ENCODE measurements at places on chromosomes 16 and 17. TPM values are rescaled to one million over a fixed set of nuclear protein-coding genes. Genes with fewer than 3 reads are reported as not detected.

DNA sequence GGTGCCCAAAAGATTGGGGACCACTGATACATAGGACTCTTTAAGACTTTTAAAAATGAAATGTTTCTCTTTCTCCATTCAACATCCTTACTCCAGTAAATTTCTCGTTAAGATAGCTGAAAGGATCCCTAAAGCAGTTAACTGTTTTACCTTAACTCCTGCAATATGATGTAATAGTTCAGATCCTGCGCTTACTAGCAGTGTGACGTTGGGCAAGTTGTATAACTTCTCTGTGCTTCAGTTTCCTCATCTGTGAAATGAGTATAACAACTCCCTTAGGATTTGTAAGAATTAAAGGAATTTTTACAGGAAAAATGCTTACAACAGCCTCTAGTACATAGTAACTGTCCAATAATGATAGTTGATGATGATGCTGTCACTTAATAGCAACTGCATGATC lies 158.9 kb downstream of the TANC2 start:
- H3K27me3 ChIP-seq = no peaks in the 10 kb centered on the region
- H3K4me1 ChIP-seq = peaks cover 15% of the 10 kb centered on the region
- no peaks in the 10 kb centered on the region for H3K36me3 ChIP-seq
- H3K4me3 ChIP-seq = no peak overlapping the region
- no peak overlapping the region for H3K27ac ChIP-seq

- H3K27me3 ChIP-seq = no peaks in the 10 kb centered on the region
- H3K4me1 ChIP-seq = peaks cover 62% of the 10 kb centered on the region
- peak; percentile 88 for DNase-seq
- H3K27ac ChIP-seq = peak overlapping the region; percentile 96
These were observed 68.8 kb downstream of the ABR start for GRCh38 chr17:1110862-1111598.

- H3K27me3 ChIP-seq = no peaks in the 10 kb centered on the region
- no peak overlapping the region for H3K4me3 ChIP-seq
- no peaks in the 10 kb centered on the region for H3K36me3 ChIP-seq
- peaks cover 10% of the 10 kb centered on the region for H3K4me1 ChIP-seq
These were observed 42.7 kb upstream of the SMPD3 start for GRCh38 chr16:68490829-68491575.

DNA sequence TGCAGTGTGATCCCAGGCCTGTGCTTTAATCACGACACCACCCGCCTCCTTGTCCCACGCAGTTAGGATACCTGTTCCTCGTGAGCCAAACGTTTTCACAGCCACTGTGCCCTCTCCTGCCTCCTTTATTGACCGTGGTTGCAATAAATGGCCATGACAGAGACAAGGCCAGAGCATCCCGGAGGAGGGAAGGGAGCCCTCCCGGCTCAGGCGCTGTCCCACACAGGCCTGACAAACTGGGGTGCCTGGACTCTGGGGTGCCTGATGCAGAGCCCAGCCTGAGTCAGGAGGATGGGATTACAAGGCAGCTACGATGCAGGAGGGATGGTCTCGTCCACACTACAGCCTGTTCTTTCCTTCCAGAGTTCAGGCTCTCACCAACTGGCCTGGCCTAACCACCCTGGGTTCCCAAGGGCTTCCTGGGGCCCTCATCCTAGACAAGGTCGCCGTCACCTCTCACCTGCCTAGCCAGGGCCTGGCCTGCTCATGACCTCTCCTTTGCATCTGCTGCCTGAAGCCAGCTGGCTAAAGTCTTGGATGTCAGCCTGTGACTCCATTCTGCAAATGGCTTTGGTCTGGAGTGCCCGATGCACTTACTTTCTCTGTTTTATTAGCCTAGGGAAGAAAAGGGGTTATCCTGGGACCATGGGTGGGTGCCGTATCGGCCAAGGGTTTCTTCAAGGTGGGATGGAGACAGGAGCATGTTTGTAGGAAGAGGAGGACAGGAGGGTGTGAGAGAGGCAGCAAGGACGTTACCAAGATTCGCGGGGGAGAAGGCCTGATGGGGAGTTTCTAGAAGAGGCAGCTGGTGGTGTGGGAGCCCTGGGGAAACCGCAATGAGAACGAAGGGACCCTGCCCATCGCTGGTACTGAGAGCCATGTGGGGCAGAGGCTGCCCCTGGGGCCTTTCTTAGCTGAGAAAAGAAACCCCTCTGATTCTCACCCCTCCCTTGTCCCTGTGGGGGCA lies 234.3 kb upstream of the TNRC6C start:
- no peak overlapping the region for H3K27ac ChIP-seq
- H3K4me3 ChIP-seq = no peak overlapping the region
- peaks cover 9% of the 10 kb centered on the region for H3K27me3 ChIP-seq
- no peak for DNase-seq

- H3K27ac ChIP-seq = no peak overlapping the region
- H3K4me1 ChIP-seq = peaks cover 7% of the 10 kb centered on the region
- no peak overlapping the region for H3K4me3 ChIP-seq
- no peak for DNase-seq
- H3K27me3 ChIP-seq = no peaks in the 10 kb centered on the region
These were observed 76.4 kb upstream of the C17orf78 start for GRCh38 chr17:37299257-37299980.

DNA sequence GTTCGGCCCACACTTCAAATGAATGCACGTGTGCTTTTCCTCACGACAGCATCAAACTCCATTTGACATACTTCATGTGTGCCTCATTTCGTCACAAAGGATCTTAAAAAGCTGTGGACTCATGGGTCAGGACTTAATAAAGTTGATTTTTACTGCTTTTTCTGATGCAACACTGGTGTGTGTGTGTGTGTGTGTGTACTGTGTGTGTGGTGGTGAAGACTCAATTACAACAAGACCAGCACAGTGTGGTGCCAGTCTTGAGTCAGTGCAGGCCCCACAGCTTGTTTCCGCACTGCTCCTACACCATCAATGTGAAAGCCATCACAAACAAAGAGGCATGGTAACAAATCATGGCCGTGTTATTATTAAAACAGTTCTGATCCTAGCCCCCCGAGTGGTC lies 17.7 kb downstream of the CDIP1 start:
- H3K4me3 ChIP-seq = no peak overlapping the region
- H3K4me1 ChIP-seq = no peaks in the 10 kb centered on the region

GRCh38 chr16:87648236-87648635 lies 45.9 kb downstream of the JPH3 start:
- H3K36me3 ChIP-seq = no peaks in the 10 kb centered on the region
- no peak overlapping the region for H3K27ac ChIP-seq
- peaks cover 8% of the 10 kb centered on the region for H3K27me3 ChIP-seq
- peaks cover 13% of the 10 kb centered on the region for H3K4me1 ChIP-seq
- DNase-seq = no peak
- H3K4me3 ChIP-seq = no peak overlapping the region

- H3K27me3 ChIP-seq = no peaks in the 10 kb centered on the region
- H3K4me3 ChIP-seq = no peak overlapping the region
- peaks cover 35% of the 10 kb centered on the region for H3K4me1 ChIP-seq
- peaks cover 5% of the 10 kb centered on the region for H3K36me3 ChIP-seq
These were observed 10.0 kb downstream of the LDHD start for GRCh38 chr16:75106351-75107274.

DNA sequence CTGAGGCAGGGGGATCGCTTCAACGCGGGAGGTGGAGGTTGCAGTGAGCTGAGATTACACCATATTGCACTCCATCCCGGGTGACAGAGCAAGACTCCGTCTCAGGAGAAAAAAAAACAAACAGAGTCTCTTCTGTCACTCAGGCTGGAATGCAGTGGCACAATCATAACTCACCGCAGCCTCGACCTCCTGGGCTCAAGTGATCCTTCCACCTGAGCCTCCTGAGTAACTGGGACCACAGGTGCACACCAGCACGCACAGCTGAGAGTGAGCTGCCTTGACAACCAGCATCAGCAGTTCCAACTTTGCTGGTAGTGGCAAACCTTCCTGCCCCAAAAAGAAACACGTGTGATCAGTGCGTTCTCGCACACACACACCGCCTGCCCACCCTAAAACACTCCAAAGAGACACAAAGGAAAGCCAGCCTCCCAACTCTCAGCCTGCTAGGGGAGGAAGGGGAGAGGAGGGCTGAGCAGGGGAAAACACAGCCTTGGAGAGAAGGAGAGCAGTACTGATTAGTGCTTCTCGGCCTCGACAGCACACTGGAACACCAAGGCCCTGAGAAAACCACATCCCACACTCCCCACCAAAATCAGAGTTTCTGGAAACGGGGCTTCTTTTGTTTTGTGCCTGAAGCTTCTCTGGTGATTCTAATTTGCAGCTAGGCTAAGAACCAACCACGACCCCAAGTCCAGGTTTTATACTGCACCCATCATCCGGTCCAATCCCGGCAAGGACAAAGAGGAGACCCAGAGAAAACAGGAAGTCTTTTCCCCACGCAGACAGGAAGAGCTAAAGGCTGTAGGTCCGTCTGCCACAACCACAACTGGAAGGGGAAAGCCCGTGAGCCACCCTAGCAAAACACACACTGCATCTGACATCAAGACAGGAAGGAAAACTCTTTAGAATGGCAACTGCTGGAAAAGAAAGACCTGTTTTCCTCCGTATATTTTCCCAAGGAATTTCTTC lies 28.8 kb downstream of the ZCCHC14 start:
- no peaks in the 10 kb centered on the region for H3K27me3 ChIP-seq
- H3K4me1 ChIP-seq = peaks cover 26% of the 10 kb centered on the region
- H3K36me3 ChIP-seq = no peaks in the 10 kb centered on the region
- no peak for DNase-seq
- H3K4me3 ChIP-seq = no peak overlapping the region

GRCh38 chr17:27072885-27073284 lies 221.0 kb upstream of the WSB1 start:
- no peaks in the 10 kb centered on the region for H3K27me3 ChIP-seq
- DNase-seq = no peak
- H3K27ac ChIP-seq = no peak overlapping the region

DNA sequence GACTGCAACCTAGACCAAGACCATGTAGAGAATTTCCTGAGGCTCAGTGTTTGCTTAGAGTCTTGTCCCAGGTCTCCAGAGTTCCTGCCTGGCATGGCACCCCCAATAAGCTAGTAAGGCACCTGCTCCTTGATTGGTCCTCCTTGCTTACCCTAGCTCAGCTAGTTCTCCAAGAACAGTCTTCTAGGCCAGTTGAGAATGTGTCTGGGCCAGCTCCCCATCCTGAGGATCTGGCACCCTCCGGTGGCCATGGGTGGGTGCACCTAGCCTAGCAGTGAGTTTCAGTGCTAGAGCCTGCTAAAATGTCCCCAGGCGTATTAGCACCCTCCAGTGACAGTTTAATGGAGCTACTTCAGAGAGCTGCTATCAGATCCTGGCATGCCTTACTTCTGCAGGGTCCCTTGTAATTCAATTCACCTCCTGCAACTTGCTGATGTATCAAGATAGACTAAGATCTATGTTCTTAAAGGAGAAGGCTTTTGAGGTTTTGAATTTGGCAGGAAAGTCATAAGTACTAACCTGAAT lies 44.4 kb upstream of the MED13 start:
- H3K27ac ChIP-seq = no peak overlapping the region
- H3K27me3 ChIP-seq = no peaks in the 10 kb centered on the region
- no peaks in the 10 kb centered on the region for H3K36me3 ChIP-seq
- no peak overlapping the region for H3K4me3 ChIP-seq

DNA sequence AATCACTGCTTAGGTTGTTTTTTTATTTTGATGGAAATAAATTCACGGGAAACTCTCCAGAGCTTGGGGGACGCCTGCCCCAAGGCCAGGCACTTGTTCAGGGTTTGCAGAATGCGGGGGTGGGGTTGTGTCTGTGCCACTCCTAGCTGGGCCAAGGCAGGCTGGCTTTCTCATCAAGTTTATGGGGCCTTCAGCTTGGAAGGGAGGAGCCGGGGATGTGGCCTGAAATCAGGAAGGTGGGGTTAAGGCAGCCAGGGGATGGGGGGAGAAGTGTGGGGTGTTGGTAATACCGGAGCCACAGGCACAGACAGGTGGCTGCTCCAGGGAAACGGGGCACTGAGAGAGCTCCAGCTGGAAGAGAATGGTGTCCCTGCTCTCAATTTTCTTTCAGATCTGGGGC lies 1.7 kb upstream of the CHAD start:
- no peak overlapping the region for H3K27ac ChIP-seq
- no peaks in the 10 kb centered on the region for H3K27me3 ChIP-seq
- H3K4me1 ChIP-seq = peaks cover 16% of the 10 kb centered on the region
- DNase-seq = no peak

DNA sequence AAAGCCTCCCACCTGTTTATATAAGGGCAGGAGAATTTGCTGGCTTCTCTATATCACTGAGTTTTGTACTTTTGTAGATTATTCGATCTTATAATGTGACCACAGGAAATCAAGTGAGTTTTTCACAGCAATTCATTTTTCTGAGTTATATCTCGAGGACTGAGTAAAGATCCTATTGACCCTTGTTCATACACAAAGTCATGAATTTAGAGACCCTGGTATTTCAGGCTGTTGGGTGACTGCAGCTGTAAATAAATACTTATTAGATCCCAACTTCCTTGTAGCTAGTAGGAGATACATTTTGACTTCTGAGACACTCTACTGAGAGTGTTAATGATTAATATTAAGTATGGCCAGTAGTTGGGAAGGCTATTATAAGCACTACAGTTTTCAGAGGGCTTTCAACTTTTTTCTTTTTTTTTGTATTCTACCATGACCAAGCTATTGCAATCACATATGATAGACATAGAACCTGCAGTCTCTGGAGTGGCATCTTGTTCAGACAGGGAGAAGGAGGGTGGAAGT lies 3.2 kb upstream of the KRT20 start:
- peaks cover 4% of the 10 kb centered on the region for H3K4me1 ChIP-seq
- no peak overlapping the region for H3K4me3 ChIP-seq
- no peak overlapping the region for H3K27ac ChIP-seq
- H3K36me3 ChIP-seq = no peaks in the 10 kb centered on the region
- no peaks in the 10 kb centered on the region for H3K27me3 ChIP-seq

DNA sequence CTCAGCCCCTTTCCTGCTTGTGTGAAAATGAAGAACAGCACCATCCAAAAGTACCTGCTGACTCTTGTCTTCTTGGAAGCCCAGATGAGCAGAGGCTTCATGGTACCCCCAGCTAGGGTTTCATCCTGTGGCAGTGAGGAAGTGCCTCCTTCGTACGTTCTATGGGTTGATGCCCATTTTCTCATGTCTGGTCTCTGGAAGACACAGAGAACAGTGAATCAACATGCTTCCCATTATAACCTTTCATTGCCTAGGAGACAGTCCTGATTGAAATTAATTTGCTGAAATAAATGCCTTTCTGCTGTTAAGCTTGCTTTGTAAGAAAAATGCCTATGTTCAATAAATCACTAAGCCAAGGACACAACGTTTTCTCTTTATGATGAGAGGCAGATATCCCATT lies 36.5 kb downstream of the RCVRN start:
- DNase-seq = no peak
- no peaks in the 10 kb centered on the region for H3K27me3 ChIP-seq
- H3K4me1 ChIP-seq = no peaks in the 10 kb centered on the region
- H3K36me3 ChIP-seq = no peaks in the 10 kb centered on the region
- H3K4me3 ChIP-seq = no peak overlapping the region
- no peak overlapping the region for H3K27ac ChIP-seq

GRCh38 chr16:88348377-88349152 lies 34.2 kb upstream of the ZNF469 start:
- H3K4me3 ChIP-seq = no peak overlapping the region
- DNase-seq = no peak
- no peaks in the 10 kb centered on the region for H3K27me3 ChIP-seq
- H3K4me1 ChIP-seq = no peaks in the 10 kb centered on the region
- no peak overlapping the region for H3K27ac ChIP-seq

GRCh38 chr17:68176718-68177117 lies 71.1 kb upstream of the AMZ2 start:
- H3K27ac ChIP-seq = no peak overlapping the region
- DNase-seq = no peak
- H3K4me1 ChIP-seq = peaks cover 24% of the 10 kb centered on the region
- no peaks in the 10 kb centered on the region for H3K36me3 ChIP-seq

Gene RDM1
- 11.7 TPM for total RNA-seq

Gene CA5A
- not detected for total RNA-seq

Gene MFAP4
- 0.52 TPM for total RNA-seq

Gene RHBDF1
- 19.8 TPM for total RNA-seq

Gene CLEC19A
- not detected for total RNA-seq

Gene BLTP2
- 140 TPM for total RNA-seq

Gene CCL16
- total RNA-seq = not detected

Gene KRT23
- 19.0 TPM for total RNA-seq
